ENCODE measurements at places on chromosomes 1 and 21.

DNA sequence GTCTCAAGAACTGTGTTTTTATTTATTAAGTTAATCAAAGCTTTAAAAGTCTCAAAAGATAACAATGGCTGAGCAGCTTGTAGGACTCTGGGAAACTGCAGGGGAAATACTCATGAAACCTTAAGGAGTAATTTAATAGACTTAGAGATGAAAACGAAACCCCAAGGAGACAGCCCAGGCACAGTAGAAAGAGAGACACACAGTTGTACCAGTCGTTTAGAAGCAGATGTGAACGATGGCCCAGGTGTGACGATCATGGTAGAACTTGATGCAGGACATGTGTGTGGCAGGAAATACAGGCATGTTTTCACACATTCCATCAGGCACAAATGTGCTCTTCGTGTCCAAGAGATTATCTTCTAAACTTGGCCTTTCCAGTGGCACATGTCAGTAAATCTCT lies 21.2 kb upstream of the MRPS6 start:
- DNase-seq = no peak

DNA sequence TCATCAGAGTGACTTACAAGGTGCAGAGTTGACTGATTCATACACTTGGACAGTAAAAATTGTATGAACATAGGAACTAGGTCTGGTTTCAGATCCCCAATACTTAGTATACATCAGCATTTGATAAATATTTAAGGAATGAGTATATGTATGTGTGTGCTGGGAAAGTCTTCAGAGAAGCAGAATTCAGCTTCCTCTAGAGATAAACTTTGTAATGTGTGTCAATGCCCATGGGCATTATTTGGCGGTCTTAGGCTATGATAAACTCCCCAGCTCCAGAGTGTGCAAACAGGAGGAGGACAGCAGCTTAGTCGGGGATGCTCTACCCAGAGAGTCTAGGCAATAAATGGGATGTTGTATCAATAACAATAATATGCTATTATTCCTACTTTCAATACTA lies 2.9 kb upstream of the CAMK1G start:
- DNase-seq = no peak

GRCh38 chr1:7770997-7771822 lies at the start of gene VAMP3:
VAMP3 (plus strand) TSS chr1:7771296; CDS start chr1:7771384, 88 bp downstream.
- peak; percentile 80 for DNase-seq

DNA sequence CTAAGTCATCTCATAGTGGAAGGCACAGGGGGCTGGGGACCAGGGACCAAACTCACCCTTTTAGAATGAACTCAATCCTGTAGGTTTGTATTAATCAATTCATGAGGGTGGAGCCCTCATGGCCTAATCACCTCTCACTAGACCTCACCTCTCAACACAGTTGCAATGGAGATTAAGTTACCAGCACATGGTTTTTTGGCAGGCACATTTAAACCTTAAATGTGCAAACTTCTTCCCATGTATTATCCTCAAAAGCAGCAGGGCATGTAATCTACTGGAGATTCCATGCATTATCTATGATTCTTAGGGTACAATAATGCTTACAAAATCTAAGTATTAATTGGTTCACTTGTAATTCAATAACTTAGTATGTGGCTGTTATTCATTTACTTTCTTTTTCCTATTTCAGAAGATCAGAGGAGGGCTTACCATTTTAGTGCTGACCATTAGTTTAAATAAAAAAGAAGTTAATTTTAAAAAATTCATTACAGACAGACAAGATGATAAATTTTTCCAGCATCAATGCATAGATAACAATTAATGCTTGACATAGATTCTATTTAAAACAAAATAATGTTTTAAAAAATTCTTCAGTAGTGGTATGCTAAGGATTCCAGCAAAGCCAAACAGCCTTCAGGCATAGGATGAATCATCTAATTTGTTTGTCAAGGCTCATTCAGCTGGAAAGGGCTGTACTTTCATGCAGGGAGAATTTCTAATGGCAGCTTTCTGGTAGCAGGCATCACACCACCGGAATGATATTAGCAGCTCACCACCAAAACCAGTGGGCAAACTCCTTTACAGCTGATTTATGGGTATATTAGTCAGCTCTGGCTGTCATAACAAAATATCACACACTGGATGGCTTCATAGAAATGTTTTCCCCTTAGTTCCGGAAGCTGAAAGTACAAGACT lies 124.6 kb upstream of the ZNF648 start:
- DNase-seq = no peak

GRCh38 chr1:15185617-15186016 lies 32.1 kb downstream of the TMEM51 start:
- no peak for DNase-seq

DNA sequence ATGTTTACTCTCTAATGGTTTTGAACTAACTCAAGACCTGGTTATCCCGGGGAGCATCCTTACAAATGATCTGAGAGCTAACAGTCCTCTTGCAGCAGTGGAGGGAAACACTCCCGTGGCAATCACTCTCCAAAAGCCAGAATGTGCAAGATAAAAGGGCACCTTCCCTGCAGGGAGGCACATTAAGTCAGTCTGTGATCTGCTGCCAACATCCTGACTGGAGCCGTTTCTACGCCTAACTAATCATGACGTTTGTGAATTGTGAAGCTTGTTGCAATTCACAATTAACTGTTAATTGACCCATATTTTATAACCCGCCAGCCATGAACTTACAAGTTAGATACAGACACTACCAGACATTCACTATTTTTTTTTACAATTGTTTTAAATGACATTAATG lies 52.1 kb upstream of the LGALS8 start:
- DNase-seq = no peak

GRCh38 chr1:55726994-55727393 lies 511.8 kb upstream of the USP24 start:
- DNase-seq = no peak

DNA sequence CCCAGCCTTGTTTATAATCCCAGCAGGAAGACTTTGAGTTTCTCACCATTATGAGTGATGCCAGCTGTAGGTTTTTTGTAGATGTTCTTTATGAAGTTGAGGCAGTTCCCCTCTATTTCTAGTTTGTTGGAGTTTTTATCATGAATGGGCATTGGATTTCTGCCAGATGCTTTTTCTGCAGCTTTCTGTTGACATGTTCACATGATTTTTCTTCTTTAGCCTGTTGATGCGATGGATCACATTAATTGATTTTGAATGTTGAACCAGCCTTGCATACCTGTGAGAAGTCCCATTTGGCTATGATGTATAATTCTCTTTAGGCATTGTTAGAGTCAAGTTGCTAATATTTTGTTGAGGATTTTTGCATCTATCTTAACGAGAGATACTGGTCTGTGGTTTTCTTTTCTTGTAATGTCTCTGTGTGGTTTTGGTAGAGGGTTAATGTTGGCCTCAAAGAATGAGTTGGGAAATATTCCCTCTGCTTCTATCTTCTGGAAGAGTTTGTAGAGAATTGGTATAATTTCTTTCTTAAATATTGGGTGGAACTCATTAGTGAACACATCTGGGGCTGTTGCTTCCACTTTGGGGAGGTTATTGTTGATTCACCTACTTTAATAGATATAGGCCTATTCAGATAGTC lies 33.2 kb downstream of the ZBTB40 start:
- no peak for DNase-seq
